Left renal cortex interstitium (tissue), 4 donors: ENCODE measurements at places on chromosomes 16 and 17.

GRCh38 chr17:2634361-2634960 is 41.0 kb downstream of the PAFAH1B1 start:
- DNase-seq: no peak

DNA sequence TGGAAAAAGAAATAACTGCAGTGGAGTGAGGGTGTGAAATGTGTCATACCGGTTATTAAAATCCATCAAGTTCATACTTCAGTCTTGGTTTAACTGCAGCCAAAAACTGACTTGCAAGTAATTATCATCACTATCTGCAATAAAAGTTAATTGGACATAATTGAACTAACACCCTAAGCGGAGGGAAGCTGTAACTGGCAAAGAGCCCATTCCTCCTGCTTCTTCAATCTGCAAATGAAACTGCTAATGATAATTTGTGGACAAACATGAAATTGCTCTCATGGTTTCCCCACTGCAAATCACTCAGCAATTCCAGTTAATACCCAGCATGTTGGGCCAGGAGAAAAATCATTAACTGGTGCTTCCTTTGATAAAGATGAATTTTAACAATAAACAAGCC is 46.5 kb downstream of the FAM222B start:
- DNase-seq: no peak

DNA sequence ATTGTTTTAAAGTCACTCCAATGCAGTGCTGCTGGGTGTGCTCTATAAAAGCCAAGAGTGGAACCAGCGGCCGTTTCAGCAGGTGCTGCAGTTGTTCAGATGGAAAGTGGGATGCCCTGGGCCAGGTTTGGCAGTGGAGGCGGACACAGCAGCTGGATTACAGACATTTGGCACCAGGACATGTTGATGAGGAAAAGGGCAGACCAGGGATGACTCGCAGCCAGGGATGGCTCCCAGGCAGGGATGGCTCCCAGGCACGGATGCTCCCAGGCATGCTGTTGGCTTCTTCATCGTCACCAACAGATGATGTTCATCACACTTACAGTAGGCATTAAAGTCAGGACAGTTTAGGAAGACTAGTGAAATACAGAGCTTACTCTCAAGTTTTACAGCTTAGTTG is 10.0 kb downstream of the GAN start:
- no peak for DNase-seq

- no peak for DNase-seq
These were observed 11.8 kb downstream of the GNPTG start for GRCh38 chr16:1363501-1364041.

GRCh38 chr16:81493755-81494433 is 49.3 kb downstream of the CMIP start:
- DNase-seq: no peak

- no peak for DNase-seq
These were observed 2.6 kb upstream of the HAPSTR1 start for GRCh38 chr16:9088848-9089247.

GRCh38 chr16:50709980-50710379 is 16.6 kb downstream of the NOD2 start:
- no peak for DNase-seq

DNA sequence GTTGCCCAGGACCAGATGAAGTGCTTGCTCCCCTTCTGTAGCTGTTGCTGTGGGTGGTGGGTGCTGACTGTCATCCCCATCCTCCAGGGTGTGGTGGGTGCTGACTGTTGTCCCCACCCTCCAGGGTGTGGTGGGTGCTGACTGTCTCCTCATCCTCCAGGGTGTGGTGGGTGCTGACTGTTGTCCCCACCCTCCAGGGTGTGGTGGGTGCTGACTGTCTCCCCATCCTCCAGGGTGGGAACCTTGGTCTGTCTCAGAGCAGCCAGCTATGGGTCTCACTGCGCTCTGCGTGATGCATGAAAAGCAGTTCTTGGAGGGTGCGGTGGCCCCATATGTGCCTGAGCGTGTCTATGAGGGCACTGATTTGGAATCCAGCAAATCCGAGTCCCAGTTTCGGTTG is 163.8 kb downstream of the RPTOR start:
- DNase-seq: no peak

DNA sequence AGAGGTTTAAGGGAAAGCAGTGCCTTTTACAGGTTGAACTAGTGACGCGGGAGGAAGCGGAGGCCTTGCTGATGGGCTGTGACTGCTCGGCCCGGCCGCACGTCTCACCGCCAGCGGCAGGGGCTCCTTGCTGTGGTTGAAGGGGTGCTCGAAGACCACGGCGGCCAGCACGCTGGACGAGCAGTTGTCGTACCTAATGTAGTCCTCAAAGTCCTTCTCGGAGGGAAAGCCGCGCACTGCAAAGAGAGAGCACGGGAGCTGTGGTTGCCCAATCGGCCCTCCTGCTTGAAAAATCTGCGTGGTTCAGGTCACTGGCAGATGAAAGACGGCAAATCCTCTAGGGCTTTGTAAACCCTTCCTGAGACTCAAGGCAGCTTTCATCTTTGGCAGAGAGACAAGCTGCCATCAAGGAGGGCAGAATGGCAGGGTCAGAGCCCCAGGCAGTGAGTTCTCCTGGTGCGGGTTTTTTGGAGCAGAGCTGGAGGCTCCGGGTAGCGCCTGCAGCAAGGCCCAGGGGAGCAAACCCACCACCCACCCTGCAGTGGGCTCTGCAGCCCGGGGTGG is 16.1 kb downstream of the ABCA3 start:
- DNase-seq: no peak

DNA sequence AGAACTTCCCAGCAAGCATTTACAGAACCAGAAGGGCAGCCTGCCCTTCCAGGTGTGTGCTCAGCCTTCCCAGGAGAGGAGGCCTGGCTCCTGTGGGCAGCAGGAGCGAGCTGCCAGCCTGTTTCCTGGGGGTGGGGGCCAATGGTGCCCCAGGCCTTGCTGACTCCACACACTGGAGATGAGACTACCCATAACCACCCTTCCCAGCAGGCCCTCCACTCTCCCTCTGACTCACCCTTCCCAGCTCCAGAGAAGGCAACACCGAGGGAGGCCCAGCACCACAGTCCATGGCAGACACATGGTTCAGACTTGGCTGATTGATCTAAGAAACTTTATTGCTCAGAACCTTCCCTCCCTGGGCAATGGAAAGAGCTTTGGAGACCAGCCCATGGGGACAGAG is 1.8 kb upstream of the PRSS53 start:
- no peak for DNase-seq

- DNase-seq: no peak
These were observed 77.8 kb downstream of the WWP2 start for GRCh38 chr16:69839798-69840409.

- DNase-seq: no peak
These were observed 2.3 kb upstream of the PECAM1 start for GRCh38 chr17:64393000-64393402.

DNA sequence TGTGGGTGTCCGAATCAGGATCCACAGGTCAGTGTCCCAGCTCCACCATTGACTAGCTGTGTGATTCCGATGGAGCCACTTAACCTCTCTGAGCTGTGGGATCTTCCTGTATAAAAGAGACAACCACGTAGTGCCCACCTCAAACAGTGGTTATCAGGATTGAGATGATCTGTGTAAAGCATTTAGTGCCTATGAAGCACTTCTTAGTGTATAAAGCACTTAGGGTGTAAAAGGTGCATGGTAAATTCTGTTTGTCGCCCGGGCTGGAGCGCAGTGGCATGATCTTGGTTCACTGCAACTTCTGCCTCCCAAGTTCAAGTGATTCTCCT is 95.2 kb downstream of the MARF1 start:
- no peak for DNase-seq

DNA sequence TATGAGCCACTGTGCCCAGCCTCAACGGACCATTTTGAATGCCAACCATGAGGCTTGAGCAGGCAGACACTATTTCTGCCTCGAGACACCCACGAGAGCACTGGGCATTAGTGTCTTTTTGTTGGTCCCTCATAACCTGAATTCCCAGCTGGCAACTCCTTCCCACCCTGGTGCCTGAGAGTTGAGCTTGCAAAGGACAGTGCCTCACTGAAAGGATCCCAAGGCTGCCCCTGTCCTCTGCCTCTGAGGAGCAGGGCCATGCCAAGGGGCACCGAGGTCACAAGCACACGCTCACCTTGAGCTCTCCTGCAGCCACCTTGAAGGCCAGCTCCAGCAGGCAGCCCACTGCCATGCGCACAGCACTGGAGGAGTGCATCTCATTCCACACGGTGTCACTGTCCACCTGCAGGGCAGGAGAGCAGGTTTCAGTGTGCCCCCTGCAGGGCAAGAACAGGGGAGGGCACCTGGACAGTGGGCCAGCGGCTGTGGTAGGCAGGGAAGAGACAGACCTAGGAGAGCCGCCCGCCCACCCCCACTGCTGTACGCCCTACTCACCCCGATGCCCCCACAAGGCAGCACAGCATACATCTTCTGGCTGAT is 12.8 kb downstream of the G6PC3 start:
- no peak for DNase-seq

DNA sequence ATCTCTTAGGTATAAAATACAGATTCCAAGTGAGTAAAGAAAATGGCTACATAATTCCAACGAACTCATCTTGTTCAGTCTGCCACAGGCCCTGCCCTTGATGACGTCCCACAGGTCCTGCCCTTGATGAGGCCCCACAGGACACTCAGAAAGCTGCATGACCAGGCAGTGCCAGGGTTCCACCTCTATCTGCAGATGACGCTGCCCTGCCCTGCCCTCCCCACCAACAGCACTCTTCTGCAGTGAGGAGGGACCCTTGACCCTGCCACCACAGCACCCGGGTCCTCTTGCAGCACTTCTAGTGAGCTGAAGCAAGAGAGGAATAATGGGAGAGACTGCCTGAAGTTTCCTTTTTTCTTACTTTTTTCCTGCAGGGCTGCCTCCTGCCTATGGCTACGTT is 118.4 kb downstream of the VPS53 start:
- no peak for DNase-seq

DNA sequence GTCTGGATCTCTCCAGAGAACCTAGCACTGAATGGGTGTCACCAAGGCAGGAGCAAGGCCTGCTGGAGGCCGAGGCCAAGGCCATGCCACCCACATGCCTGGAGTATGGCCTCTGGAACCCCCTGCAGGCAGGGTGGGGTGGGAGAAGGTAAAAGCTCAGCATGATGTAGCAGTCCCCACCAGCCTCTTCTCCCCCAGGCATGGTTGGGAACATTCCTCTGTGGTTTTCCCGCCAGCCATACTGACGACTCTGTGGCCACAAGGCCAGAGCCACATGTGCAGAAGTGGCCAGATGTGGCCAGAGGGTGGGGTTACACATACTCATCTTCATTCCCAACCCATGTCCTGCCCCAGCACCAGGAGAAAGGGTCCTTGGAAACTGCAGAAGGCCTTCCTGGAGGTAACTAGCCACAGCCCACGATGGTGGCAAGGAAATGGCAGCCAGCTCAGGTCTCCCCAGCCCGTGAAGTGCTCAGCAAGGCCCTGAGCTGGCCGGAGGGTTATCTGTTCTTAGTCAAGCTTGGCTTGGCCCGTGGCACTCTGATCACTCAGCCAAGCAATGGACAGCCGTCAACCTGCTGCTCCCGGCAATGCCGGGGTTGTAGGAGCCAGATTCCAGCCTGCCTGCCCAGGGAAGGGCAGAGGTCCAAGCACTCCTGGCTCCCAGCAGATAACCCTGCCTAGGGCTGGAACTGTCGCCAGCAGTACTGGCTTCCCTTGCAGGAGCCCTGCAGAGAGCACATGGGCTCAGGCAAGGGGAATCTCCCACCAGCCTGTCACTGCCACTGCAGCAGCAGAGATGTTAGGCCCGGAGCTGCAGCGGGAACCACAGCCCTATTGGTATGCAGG is 26.1 kb downstream of the HDAC5 start:
- no peak for DNase-seq

GRCh38 chr16:67942200-67942509 is 1.8 kb downstream of the LCAT start:
- no peak for DNase-seq

- no peak for DNase-seq
These were observed 729 bp downstream of the DDX28 start for GRCh38 chr16:68022278-68022727.

GRCh38 chr17:66260275-66260674 is 31.1 kb upstream of the APOH start:
- no peak for DNase-seq
